ENCODE measurements at places on chromosomes 6 and 20.
A peak's percentile ranks its signal among the peaks of the same experiment; 100 is the strongest.

DNA sequence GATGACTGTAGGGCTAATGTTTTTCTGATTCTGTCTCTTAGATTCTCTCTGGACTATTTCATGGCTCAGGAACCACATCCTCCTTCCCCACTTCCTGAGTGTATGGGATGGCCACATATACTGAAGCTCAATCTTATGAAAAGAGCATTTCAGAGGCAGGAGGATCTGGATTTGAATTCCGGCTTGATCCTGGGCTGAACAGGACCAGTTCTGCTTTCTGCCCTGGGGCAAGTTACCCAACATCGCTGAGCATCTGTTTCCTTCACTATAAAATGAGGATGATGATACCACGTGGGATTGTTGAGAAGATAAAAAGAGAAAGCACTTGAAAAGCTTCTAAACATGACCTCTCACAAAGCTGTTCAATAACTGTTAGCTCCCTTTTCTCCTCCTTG lies 168.4 kb upstream of the TNFAIP3 start:
- peaks cover 39% of the 10 kb centered on the region for H3K4me1 ChIP-seq
- peaks cover 15% of the 10 kb centered on the region for H3K27me3 ChIP-seq
- no peak overlapping the region for H3K4me3 ChIP-seq

DNA sequence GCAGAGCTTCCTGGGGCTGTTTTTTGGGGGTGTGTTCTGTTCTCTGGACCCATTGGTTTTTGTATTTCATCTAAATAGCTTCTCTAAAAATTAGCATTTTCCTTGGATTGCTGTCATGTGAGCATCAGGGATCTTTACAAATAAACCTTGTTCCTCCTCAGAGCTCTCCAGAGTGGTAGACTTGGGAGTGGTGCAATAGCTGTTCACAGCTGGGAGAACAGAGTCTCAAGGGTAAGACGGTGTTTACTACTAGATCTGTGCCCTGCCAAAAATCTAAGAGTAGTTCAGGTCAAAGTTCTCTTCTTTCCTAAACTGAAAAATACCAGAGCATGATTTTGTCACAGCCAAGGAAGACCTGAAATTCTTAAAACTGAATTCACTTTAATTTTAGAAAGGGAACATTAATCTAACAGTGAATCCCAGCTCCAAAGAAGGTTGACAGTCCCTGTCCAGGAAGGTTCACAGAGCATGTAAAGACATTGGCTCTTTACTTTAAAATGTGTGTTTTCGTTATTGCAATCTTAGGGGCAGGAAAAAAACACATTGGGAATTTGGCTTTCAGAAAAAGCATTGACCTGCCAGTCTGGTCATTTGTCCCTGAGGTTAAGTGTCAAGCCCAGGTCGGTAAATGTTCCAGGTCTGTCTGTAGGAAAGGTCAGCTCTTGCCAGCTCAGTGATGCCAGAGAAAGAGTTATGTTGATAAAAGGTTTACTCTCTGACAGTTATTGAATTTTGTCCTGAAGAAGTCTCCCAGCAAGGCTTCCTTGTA lies 43.3 kb downstream of the VAPB start:
- H3K4me1 ChIP-seq = peaks cover 19% of the 10 kb centered on the region
- no peak overlapping the region for H3K27ac ChIP-seq
- DNase-seq = no peak
- no peak overlapping the region for H3K4me3 ChIP-seq

- peaks cover 8% of the 10 kb centered on the region for H3K27me3 ChIP-seq
- H3K4me3 ChIP-seq = no peak overlapping the region
- no peak for DNase-seq
Observed at GRCh38 chr6:89299466-89299850, 15.6 kb downstream of the GABRR2 start.

DNA sequence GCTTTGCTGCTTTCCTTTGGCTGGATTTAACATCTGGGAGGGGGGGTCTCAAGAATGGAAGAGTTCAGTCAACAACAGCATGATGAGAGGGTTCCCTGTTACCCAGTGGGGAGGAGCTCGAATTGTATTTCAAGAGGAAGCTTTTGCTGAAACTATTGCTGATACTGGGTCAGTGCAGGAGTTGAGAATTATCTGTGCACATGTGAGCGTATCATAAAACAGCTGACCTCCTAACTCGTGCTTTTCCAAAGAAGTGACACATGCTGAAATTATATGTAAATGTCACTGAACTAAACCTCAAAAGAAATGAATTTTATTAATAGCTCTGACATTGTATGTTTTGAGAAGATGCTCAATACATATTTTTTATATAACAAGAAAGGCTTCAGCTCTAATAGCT lies 96.3 kb downstream of the PHF3 start:
- H3K4me3 ChIP-seq = no peak overlapping the region
- H3K27me3 ChIP-seq = no peaks in the 10 kb centered on the region
- H3K4me1 ChIP-seq = no peaks in the 10 kb centered on the region

GRCh38 chr6:92748131-92748530 lies 671.2 kb downstream of the EPHA7 start:
- H3K27ac ChIP-seq = no peak overlapping the region
- H3K4me3 ChIP-seq = no peak overlapping the region
- no peaks in the 10 kb centered on the region for H3K27me3 ChIP-seq
- no peaks in the 10 kb centered on the region for H3K4me1 ChIP-seq
- DNase-seq = no peak

DNA sequence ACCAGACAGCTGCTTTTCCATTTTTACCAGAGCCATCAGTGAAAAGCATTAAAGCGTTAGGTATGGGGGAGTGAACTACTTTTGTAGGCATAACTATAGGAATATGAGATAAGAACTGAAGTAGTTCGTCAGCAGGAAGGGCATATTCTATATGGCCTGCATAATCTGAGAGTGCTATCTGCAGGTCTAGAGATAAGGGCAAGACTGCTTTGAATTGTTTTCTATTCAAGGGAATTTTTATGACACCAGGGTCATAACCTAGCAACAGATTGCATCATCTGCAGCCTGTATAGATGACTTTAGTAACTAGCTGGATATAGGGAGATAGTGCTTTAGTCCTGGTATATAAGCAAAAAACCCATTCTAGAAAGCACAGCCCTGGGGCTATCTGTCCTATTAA lies 437.3 kb upstream of the HTR1E start:
- H3K36me3 ChIP-seq = no peaks in the 10 kb centered on the region
- H3K4me3 ChIP-seq = no peak overlapping the region
- DNase-seq = no peak
- no peak overlapping the region for H3K27ac ChIP-seq
- no peaks in the 10 kb centered on the region for H3K27me3 ChIP-seq

GRCh38 chr6:50861692-50862091 lies 43.0 kb downstream of the TFAP2B start:
- H3K4me3 ChIP-seq = no peak overlapping the region
- H3K27ac ChIP-seq = no peak overlapping the region
- H3K4me1 ChIP-seq = no peaks in the 10 kb centered on the region
- H3K36me3 ChIP-seq = no peaks in the 10 kb centered on the region
- H3K27me3 ChIP-seq = no peaks in the 10 kb centered on the region

- no peaks in the 10 kb centered on the region for H3K36me3 ChIP-seq
- H3K27ac ChIP-seq = no peak overlapping the region
- no peaks in the 10 kb centered on the region for H3K4me1 ChIP-seq
- no peaks in the 10 kb centered on the region for H3K27me3 ChIP-seq
- DNase-seq = no peak
Observed at GRCh38 chr6:66361886-66362285, 654.9 kb upstream of the EYS start.

DNA sequence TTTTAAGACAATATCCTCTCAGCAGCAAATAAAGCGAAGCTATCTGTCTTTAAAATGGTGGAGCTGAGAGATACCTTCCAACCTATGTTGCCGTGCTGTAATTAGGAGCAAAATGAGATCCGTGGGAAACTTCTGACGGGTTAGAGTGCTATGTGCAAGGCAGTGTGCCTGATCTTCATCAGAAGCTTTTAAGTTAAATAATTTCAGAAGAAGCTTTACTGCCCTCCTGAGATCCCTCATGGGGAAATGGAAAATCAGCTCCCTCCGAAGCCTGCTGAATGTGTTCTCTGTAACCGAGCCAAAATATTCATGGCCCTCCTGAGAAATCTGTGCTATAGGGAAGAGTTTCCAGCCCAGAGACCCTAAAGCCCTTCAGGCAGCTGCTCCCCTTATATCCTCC lies 43.7 kb upstream of the TBC1D7 start:
- no peak for DNase-seq
- peaks cover 15% of the 10 kb centered on the region for H3K27me3 ChIP-seq
- peaks cover 1% of the 10 kb centered on the region for H3K36me3 ChIP-seq
- H3K27ac ChIP-seq = no peak overlapping the region
- H3K4me3 ChIP-seq = no peak overlapping the region
- H3K4me1 ChIP-seq = peaks cover 15% of the 10 kb centered on the region

DNA sequence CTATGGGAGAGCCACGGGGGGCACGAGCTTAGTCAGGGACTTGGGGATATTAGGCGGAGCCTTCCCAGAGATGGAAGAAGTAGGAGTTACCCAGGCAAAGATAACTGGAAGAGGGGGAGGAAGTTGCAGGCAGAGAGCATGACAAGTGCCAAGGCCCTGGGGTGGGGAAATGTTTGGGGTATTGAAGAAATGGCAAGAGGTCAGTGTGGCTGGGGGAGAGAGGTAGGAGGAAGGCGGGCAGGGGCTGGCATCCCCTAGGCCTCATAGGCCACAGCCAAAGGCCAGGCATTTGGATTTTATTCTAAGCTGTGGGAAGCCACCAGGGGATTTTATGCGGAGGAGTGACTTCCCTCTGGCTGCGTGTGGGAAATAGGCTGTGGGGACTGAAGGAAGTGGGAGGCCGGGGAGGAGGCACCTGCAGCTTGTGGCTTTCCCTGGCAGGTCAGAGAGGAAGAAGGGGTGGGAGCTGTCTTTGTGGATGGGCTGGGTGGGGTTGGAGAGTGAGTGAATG lies 22.7 kb downstream of the SNAI1 start:
- H3K4me1 ChIP-seq = peaks cover 16% of the 10 kb centered on the region
- DNase-seq = no peak
- no peak overlapping the region for H3K27ac ChIP-seq
- peaks cover 50% of the 10 kb centered on the region for H3K27me3 ChIP-seq
- H3K4me3 ChIP-seq = no peak overlapping the region

GRCh38 chr20:50029697-50030461 lies 47.1 kb downstream of the SNAI1 start:
- no peak for DNase-seq
- H3K4me1 ChIP-seq = no peaks in the 10 kb centered on the region
- H3K4me3 ChIP-seq = no peak overlapping the region
- no peak overlapping the region for H3K27ac ChIP-seq
- no peaks in the 10 kb centered on the region for H3K36me3 ChIP-seq

GRCh38 chr6:108589244-108589791 lies 28.6 kb downstream of the FOXO3 start:
- H3K27me3 ChIP-seq = no peaks in the 10 kb centered on the region
- no peak overlapping the region for H3K4me3 ChIP-seq
- H3K36me3 ChIP-seq = peaks cover 4% of the 10 kb centered on the region
- no peak for DNase-seq

GRCh38 chr6:77466451-77467437 lies 3.5 kb upstream of the HTR1B start:
- H3K4me1 ChIP-seq = peaks cover 22% of the 10 kb centered on the region
- H3K4me3 ChIP-seq = peak overlapping the region; percentile 75
- peaks cover 58% of the 10 kb centered on the region for H3K27me3 ChIP-seq
- no peaks in the 10 kb centered on the region for H3K36me3 ChIP-seq
- DNase-seq = no peak

Data from activated naive CD4-positive, alpha-beta T cell treated with anti-CD3 and anti-CD28 coated beads, Interleukin-2, amount 10 ng/mL, durations not matched to agents 7 days and 5 days (primary cell).